ENCODE measurements at places on chromosomes 6 and 20.

GRCh38 chr6:143784316-143784715 lies 58.8 kb upstream of the LTV1 start:
- no peak for DNase-seq

GRCh38 chr6:43986177-43986825 lies 141.0 kb downstream of the MRPL14 start:
- no peak for DNase-seq

DNA sequence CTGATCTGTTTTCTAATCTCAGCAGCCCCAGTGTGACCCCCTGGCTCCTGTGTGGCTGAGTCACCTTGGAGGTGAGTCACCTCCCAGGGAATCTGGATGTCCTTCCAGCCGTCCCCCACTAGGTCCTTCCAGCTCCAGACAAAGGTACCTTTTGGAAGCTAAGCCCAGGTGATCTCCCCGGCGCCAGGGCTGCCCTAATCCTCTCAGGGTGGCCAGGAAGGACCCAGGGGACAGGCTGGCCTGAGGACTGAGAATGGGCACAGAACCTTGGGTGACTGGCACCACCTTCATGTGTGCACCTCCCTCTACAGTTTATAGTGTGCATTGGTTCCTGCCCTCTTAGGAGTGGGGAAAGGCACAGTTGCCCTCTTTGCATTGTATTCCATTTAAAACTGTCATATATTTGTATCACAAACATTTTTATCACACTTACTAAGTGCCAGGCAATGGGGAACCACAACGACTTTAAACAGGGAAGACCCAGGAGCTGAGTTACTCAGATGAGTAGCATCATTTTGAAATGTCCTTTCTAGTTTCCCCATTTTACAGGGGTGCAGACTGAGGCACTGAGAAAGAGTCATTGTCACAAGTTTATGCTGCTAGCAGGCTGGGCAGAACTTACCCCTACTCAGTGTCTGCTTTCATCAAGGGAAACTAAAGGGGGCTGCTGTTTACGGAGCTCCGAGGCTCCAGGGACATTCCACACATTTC lies 2.6 kb upstream of the BPIFB4 start:
- no peak for DNase-seq

DNA sequence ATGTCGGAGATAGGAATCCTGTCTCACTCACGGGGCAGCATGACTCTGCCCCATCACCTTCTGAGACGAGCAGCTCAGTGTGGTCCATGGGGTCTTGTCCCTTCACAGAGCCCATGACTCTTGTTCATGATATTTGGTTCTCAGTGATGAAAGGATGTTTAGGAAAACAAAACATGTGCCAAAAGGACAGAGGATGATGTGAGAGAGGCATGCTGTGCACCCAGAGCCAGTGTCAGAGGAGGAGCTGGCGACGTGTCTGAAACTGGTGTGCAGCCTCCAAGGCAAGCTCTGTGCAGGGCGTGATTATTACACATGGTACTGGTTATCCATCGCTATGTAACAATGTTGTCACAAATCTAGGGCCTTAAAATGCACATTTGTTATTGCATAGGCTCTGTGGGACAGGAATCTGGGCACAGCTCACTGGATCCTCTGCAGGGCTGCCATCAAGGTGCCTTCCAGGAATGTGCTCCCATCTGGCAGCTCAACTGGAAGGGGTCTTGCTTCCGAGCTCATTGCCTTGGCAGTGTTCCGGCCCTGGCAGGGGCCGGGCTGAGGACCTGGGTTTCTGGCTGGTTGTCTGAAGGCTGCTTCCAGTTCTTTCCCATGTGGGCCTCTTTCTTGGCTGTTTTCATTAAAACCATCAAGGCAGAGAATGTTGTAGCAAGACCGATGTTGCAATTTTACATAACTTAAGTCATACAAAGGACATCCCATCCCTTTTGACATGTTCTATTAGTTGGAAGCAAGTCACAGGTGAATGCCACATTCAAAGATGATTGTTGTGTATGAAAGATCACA lies 175.4 kb downstream of the ERMARD start:
- DNase-seq, result no peak

GRCh38 chr6:98593676-98594075 lies 240.7 kb upstream of the POU3F2 start:
- DNase-seq, result no peak

GRCh38 chr20:53606364-53606985 lies 12.8 kb upstream of the ZNF217 start:
- no peak for DNase-seq

DNA sequence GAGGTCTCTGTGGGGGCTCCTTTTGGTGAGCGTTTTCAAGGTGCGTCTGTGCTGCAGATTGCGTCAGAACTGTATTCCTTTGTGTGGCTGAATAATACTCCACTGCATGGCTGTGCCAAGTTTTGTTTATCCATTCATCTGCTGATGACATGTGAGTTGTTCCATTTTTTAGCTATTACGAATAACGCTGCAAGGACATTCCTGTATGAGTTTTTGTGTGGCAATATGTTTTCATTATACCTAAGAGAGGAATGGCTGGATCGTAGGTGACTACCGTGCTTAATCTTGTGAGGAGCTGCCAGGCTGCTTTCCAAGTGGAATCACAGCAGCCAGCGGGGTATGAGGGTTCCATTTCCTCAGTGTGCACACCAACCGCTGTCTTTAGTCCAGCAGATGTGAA lies 1.1 kb upstream of the DACT2 start:
- no peak for DNase-seq

GRCh38 chr6:96184798-96185197 lies 169.0 kb downstream of the FUT9 start:
- DNase-seq, result no peak
